ENCODE measurements at places on chromosomes 12 and 14.

DNA sequence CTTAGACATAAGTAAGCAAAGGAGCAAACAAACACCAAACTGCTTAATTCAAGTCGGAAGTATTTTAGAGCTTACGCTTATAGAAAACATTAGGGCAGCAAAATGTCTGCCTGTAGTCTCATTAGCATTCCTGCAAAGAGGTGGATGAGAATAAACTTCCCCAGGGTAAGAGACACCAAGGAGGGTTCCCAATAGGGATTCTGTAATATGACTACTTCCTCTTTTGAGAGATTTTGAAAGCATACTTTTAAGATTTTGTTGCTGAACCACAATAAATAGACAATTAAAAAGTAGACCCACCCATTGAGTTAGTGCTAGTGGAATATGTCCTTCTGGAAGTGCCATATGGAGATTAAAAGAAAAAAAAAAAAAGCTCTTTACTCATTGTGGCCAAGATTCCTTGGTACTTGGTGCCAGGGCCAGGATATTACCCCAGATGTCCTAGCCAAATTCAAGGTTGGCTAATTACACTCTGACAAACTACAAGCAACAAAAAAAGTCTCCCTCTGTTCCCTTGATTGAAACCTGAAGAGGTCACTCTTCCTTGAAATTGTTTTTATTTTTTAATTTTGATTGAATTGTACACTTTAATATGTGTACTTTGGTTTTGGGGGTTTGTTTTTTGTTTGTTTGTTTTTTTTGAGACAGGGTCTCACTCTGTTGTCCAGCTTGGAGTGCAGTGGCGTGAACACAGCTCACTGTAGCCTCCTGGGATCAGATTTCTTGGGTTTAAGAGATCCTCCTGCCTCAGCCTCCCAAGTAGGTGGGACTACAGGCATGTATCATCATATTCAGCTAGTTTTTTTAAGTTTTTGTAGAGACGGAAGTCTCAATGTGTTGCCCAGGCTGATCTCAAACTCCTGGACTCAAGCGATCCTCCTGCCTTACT lies 8.7 kb downstream of the CLIP1 start:
- no peak for DNase-seq

DNA sequence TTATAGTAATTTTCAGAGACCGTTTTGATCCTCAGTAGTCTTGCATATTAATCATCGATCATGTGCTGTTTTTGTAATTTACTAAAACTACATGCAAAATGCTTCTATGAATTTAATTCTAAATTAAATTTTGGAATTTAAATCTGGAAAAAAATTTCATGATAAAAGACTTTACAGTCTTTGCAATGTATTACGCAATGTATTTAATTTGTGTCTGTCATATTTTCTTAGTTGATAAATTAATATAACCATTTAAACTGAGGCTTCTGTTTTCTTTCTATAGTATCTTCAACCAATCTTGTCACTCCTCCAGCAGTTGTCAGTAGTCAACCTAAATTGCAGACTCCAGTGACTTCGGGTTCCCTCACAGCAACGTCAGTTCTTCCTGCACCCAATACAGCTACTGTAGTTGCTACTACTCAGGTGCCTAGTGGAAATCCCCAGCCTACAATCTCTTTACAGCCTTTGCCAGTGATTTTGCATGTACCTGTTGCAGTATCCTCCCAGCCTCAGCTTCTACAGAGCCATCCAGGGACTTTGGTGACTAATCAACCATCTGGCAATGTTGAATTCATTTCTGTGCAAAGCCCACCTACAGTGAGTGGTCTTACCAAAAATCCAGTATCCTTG lies 94.8 kb downstream of the ATF7IP start:
- DNase-seq, result no peak

DNA sequence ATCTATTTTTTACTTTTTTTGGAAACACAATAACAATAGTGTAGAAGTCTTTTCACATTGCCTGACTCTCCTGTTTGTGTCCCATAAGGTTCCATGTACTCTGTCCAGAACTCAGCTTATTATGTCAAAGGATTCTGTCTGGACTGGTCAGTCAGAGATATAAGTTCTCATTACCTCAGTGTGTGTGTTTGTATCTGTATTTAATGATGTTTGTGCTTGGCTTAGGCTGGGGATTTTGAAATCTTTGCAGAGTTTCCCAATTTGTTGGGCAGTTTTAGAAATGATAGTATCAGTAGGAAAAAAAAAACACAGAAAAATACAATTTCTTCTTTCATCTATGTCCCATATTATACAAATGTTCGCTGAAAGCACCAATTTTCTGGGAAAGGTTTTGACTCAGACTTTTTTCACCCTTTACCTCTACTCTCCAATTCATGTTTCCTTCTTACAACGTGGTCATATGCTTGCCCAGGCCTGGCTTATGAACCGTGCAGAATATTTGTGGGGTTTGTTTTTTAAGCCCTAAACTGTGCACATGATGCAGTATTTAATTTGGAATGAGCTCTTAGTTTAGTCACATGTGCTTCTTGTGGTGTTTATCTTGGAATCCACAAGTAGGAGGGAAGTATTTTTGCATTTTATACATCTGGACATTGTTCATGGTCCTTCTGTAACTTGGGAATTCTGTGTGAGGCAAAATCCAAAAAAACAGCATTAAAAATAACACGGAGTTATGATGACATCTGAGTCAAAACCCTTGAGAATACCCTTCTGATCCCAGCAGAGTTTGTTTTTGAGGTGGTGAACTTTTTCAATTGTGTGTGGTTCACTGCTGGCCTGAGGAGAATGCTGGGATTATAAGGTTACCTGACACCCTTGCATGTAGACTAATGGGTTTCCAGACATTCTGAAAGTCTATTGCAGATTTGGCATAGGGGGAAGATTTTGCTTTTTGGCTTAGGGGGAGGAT lies 121.2 kb downstream of the RAD51B start:
- peak; percentile 84 for DNase-seq

GRCh38 chr12:13223941-13224340 lies 27.4 kb downstream of the EMP1 start:
- DNase-seq, result no peak

- no peak for DNase-seq
Measured at GRCh38 chr12:23831739-23832138, 117.7 kb downstream of the SOX5 start.

DNA sequence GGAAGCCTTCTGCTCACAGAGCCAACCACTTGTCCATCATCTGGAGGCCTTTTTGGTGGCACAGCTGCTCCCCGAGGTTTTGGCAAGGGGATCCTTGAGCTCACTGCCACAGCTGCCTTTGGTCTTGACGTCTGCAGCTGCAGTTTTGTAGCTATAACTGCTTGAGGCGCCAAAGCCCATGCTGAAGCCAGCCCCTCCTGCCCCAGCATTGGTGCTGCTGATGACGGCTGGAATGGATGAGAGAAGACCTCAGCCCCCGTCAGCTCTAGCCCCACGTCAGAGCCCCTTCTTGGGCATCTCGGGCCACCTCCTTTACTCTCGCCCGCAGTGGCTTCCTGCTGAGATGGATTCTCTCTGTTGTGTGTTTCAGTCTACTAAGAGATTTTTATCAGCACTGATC lies 12.3 kb upstream of the KRT74 start:
- no peak for DNase-seq

- peak; percentile 84 for DNase-seq
Measured at GRCh38 chr12:47881826-47882427, 22.9 kb downstream of the VDR start.

- DNase-seq, result no peak
Measured at GRCh38 chr12:48302161-48302911, 48.4 kb downstream of the ZNF641 start.

GRCh38 chr12:69030321-69030720 lies 97.3 kb upstream of the CPM start:
- no peak for DNase-seq

DNA sequence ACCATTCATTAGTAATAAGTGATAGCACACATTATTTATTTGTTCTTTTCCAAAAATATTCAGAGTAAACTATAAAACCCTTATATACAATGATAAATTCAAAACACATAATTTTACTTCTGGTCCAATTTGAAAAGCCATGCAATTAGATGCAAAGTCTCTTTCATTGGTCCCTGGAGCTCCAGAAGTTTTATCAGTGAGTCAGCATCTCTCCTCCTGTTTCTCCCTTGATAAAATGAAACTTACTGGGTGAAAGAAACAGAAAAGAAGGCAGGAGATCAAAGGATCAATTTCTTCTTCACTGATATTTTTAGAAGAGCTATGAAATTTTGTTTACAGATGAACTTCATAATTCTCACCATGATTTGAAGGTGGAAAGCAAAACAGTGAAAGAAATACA lies 47.5 kb downstream of the IFNG start:
- DNase-seq, result no peak

DNA sequence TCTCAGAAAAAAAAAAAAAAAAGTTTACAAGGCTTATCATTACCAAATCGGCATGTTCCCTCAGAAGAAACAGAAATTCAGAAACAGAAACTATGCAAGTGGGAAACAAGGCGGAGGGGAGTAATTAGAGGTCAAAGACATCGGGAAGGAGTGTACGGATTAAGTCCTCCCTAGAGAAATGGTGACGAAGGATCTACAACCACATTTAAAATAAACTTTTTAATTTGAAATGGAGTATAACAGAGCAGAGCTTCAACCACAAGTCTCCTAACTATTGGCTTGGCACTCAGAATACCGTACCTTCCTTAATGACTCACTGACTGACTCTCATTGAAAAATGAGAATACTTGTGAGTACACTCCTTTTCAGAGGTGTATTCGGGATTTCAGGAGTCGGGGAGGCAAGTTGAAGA lies 908 bp downstream of the ENTPD5 start:
- no peak for DNase-seq

- DNase-seq, result no peak
Measured at GRCh38 chr14:104953896-104954656, 24.1 kb downstream of the AHNAK2 start.

- no peak for DNase-seq
Measured at GRCh38 chr14:105471297-105471821, 3.3 kb upstream of the CRIP2 start.

Data from HFF-Myc (cell line).